ENCODE measurements at places on chromosomes 3 and 15.

- DNase-seq, result no peak
Measured at GRCh38 chr3:119978554-119979208, 115.6 kb downstream of the GSK3B start.

DNA sequence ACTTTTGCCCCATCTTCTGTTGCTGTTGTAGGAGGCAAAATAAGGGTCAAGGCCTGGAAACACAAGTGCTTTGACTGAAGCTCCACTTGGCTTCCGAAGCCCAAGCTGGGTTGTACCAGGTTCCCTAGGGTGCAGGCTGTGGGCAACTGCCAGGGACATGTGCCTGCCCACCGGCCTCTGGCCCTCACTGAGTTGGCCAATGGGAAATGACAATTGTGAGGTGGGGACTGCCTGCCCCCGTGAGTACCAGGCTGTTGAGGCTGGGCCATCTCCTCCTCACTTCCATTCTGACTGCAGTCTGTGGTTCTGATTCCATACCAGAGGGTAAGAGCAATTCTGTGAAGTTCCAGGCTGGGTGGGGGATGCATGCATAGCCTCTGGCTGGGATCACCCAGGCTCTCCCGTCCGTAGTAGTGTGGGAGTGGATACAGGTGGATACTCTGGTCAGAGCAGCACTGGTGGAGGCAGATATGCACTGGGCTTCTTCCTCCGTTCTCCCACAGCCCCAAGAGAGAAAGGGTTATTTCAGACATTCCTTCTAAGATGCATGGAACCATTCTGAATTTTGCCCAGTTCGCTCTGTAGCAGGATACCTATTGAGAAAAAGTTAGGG is at the start of gene ADIPOQ:
ADIPOQ (plus strand) TSS at position 285 of the 613 bp plus-strand sequence. CDS start 10,349 bp downstream, outside the sequence.
- DNase-seq, result no peak

DNA sequence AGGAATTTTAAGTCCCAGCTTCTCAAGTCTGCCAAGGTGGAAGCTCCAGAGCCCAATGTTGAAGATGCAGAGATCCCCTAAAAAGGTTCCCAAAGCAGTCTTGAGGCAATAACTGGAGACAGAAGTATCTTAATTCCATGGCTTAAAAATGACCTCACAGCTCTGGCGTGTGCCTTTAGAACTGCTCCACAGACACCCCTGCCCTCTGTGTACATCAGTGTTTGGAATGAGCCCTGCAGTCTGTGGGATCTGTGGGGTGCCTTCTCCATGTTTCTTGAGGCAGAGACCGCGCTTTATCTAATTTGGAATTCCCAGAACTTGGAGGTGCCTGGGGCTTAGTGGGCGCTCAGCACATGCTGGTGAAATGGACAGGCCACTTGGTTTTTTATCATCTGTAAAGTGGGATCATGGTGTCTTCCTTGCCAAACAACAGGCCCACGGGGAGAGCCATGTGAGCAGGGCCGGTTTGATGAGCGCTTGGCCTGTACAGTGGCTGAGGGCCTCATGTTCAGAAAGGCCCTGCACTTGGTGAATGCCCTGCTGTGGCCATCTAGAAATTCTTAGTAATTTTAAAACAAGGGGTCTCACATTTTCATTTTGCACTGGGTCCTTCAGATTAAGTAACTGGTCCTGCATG is 7.1 kb downstream of the ITGA11 start:
- no peak for DNase-seq

GRCh38 chr15:85030301-85030929 is 48.8 kb downstream of the PDE8A start:
- DNase-seq, result no peak

DNA sequence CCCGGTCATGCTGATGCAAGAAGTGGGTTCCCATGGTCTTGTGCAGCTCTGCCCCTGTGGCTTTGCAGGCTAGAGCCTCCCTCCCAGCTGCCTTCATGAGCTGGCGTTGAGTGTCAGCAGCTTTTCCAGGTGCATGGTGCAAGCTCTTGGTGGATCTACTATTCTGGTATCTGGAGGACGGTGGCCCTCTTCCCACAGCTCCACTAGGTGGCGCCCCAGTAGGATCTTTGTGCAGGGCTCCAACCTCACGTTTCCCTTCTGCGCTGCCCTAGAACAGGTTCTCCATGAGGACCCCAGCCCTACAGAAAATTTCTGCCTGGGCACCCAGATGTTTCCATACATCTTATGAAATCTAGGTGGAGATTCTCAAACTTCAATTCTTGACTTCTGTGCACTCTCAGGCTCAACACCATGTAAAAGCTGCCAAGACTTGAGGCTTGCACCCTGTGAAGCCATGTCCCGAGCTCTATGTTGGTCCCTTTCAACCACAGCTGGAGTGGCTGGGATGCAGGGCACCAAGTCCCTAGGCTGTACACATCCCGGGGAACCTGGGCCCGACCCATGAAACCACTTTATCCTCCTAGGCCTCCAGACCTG is 238.4 kb upstream of the MDFIC2 start:
- peak; percentile 69 for DNase-seq

GRCh38 chr15:39192979-39193560 is 387.8 kb upstream of the THBS1 start:
- DNase-seq, result no peak

DNA sequence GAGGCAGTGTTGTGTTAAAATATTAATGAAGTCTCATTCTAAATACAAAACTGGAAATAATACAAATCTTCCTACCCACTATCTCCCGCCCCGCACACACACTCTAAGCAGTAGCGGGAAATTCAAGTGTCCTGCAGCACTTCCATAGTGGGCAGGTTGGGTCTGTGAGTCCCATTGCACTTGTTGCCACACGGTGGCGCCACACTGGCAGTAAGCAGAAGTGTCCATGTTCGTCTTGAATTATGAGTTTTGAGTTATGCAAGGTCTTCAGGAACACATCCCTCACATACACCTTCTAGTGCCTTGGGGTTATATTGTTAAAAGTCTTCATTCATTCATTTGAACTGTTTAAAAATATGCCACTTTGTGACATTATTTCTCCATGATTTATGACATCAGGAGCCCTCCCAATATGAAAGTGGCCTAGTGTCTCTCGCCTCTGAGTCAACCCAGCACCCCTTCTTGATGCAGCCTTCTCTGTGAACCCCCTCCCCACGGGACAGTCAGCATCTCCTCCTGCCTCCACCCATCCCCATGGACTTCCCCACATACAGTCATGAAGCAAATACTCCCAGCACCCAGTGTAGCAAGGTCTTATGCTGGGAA is 17.6 kb upstream of the CCDC174 start:
- peak; percentile 62 for DNase-seq

- DNase-seq, result no peak
Measured at GRCh38 chr3:190051641-190052040, 69.1 kb downstream of the P3H2 start.

- DNase-seq, result no peak
Measured at GRCh38 chr15:39828374-39828931, 45.8 kb upstream of the FSIP1 start.

DNA sequence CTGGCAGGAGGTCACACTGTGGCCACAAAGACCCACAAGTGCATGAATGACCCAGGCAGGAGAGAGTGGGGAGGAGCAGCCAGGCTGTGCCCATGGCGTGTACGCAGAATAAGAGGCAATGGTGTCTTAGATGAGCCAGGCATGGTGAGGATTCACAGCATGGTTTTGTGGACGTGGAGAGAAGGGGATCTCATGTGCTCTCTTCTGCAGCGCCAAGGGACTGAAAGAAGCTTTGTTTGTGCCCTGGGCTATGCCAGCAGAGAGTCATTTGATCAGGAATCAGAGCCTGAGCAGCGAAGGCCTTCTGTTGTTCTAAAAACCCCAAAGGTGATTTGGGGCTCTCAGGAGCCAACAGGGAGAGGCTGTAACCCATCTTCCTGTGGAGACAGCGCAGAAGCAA is 18.7 kb upstream of the RPP14 start:
- no peak for DNase-seq
